ENCODE measurements at places on chromosomes 16 and 17.
A peak's percentile ranks its signal among the peaks of the same experiment; 100 is the strongest.

GRCh38 chr17:34755371-34755770 is 176.0 kb downstream of the TMEM132E start:
- no peak for DNase-seq

DNA sequence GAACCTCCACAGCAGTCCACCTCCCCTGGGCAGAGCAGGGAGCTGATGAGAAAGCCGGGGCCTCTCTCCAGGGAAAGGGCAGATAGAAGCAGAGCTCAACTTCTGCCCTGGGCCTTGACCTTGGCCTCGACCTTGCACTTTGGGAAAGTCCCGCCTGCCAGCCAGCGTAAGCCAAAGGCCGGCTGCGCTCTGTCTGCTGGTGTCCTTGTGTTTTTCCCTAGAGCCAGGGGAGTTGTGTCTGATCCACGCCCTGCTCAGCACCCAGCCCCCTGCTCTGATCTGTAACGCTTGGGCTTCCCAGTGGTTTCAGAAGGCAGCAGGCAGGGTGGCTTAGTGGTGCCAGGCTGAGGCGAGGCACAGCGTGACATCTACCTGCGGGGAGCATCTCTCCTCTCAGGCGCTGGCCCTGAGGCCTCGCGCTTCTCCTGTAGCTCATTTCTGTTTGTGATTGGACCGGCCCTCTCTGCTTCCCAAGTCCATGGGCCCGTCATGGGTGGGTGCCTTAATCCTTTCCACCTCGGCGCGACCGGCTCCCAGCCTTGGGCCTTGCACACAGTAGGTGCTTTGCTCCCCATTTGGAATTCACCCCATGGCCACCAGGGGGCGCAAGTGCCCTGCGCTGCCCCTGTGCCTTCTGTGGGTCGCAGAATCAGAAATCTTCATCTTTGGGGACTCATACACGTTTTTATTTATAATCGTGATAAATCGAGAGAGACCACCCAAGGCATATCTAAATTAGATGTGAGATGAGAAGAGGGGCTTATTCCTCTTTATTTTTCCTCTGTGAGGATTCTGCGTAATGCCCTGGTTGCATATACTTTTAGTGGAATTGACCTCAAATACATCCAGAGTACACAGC is 24.2 kb downstream of the SGSH start:
- peak; percentile 30 for DNase-seq

GRCh38 chr17:8152112-8152775 is at the start of gene PER1:
Gene PER1, minus strand, starts transcription at chr17:8152404. Its CDS starts 1,698 bp downstream, at chr17:8150706.
- no peak for DNase-seq

GRCh38 chr17:6796017-6796886 is 20.2 kb downstream of the FBXO39 start:
- DNase-seq: no peak

All from Panc1 (cell line).